Natural killer cell treated with Interleukin-12 subunit alpha and Interleukin-12 subunit beta and Interleukin-15 and Interleukin-18, amount 100 ng/mL, for 72 hours (primary cell): ENCODE measurements at places on chromosomes 6 and 20.

DNA sequence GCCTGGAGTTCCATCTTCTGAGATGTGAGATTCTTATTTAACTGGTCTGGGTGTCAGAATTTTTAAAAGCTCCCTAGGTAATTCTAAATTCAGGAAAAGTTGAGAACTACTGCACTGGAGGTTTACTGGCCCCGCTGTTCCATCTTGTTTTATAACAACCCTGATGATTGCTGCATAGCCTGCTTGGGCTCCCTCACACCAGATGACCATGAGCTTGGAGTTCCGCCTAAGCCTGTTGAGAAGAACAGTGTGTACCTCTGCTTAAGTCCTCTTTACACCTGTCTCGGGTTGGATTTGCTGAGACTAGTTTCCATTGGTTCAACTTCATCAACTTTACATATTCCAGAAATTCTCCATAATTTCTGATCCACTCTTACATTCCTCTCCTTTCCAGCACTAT lies 77.9 kb downstream of the FKBP5 start:
- no peak for DNase-seq

DNA sequence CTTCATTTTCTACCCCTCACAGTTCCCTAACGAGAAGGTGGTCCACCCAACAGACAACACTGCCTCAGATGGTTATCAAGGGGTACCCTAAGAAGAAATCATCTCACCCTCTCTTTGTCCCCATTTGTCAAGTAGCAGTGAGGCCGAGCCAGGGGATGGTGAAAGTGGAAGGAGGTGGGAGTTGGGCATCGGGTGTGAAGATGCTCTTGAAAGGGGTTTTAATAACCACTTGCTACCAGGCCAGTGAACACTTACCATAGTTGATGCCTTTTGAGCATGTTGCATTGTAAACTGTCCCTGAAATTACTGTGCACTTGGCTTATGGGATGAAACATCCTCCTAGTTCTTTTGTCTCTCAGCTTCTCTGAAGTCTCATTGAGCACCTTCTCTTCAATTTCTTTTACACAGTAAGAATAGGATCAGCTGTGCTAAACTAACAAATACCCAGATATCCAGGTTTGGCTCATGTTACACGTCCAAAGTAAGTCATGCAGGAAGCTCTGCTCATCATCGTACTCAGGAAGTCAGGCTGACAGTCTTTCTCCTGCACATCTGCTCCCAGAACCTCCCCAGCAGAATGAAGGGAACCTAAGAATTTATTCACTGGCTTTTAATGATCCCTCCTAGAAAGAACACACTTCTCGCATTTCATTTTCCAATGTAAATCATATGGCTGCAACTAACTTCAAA lies 13.3 kb downstream of the HLA-DPB1 start:
- DNase-seq, result no peak

GRCh38 chr6:23179994-23180393 lies 610.6 kb downstream of the HDGFL1 start:
- no peak for DNase-seq

DNA sequence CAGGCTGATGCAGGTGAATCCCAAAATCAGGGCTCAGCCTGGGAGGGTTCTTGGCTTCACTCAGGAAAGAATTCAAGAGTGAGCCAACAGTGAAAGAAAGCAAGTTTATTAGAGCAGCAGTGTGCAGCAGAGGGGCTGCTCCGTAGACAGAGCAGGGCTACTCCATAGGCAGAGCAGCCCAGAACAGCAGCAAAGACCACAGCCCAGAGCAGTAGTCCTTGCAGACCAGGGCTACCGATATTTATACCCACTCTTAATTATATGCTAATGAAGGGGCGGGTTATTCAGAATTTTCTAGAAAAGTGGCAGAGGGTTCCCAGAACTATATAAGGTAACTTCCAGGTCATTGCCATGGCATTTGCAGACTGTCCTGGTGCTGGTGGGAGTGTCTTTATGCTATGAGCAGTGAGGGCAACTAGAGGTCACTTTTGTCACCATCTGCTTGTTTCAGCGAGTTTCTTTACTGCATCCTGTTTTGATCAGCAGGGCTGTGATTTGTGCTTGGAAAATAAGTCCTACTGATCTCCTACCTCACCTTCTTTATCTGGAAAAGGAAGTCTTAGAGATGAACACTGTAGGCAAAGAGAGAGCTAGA lies 39.8 kb upstream of the PTPN1 start:
- DNase-seq, result no peak

GRCh38 chr6:113329942-113330635 lies 527.1 kb upstream of the MARCKS start:
- no peak for DNase-seq

GRCh38 chr20:24796236-24796635 lies 152.8 kb upstream of the CST7 start:
- DNase-seq, result no peak

GRCh38 chr6:55536391-55536956 lies 42.5 kb downstream of the HMGCLL1 start:
- DNase-seq, result no peak

DNA sequence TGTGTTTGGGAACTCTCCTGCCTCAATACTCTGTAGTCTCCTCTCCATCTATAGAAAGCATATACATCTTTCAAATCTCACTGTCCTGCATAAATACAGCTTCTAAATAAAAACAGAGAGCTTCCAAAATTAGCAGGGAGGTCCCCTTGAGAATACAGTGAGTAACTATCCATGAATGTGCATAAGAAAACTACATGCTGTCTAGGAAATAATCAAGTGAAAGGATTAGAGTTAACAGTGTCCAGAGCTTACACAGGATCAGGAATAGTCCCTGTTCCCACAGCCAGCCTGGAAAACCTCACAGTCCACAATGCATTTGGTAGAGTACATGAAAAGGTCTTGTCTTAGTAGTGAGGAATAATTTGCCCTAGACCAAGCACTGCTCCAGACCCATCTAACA lies 123.0 kb upstream of the POU3F2 start:
- DNase-seq, result no peak
